Stimulated activated naive CD4-positive, alpha-beta T cell (primary cell): ENCODE measurements at places on chromosomes 3 and 15.

GRCh38 chr3:48429960-48430707 is at the start of gene PLXNB1:
Gene PLXNB1, minus strand, starts transcription at chr3:48430086. Its CDS starts 5,475 bp downstream, at chr3:48424611.
- no peak for DNase-seq

DNA sequence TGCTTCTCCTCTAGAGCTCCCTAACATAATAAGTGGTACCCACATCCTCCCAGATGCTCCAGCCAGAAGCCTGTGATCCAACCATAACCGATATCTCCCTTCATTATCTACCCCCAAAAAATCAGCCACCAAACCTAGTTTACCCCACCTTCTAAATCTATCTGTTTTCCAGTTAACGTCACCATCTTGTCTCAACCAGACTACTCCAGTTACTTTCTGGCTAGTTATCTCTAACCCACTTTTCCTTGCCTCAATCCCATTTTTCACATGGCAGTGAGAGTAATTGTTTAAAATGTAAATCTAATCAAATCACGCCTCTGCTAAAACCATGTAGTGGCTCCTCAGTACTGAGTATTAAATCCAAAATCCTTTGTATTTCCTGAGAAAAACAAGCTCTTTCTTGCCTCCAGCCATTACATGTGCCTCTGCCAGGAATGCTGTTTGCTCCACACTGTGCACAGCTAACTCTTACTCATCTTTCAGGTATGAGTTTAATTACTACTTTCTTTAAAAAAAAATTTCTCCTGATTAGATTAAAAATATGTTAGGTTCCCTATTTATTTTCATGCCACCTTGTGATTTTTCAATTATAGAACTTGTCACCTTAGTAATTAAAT is 15.4 kb downstream of the CCDC54 start:
- DNase-seq = no peak

DNA sequence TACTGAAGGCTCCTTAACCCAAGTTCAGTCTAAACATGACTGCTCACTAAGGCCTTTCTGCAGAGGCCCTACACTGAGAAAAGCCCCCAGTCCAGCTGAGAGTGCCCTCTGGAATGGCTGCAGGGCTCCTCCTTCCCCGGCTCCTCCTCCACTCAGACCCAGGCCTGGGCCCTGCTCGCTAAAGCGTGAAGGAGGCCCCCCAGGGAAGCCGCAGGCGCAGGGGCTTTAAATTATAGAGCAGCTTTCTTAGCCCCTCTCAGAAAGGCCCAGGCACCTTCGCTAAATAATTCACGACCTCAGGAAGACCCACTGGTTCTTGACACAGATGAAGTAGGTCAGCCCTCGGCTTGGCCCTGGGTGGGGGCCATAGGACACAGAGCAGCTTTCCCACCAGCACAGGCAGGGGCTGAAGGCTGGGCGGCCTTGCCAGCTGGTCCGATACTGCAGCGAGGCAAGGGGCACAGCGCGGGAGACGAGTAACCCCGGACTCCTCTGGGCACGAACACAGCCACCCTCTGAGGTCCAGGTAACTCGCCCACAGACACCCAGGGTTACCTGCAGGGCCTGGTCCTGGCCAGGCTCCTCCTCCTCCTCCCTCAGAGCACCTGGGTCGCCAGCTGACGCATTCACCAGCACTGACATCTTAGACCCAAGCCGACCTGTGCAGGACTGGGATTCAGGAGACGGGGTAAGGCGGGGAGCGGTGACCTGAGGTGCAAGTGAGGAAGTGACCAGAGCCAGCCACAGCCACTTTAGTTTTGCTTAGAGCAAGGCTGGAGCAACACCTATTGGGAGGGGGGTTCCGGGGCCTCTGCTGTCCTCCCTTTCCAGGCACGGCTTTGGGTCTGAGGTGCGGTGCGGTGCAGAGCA is 36.9 kb downstream of the RBPMS2 start:
- no peak for DNase-seq

- no peak for DNase-seq
Measured at GRCh38 chr15:79529157-79529785, 97.1 kb downstream of the MINAR1 start.

DNA sequence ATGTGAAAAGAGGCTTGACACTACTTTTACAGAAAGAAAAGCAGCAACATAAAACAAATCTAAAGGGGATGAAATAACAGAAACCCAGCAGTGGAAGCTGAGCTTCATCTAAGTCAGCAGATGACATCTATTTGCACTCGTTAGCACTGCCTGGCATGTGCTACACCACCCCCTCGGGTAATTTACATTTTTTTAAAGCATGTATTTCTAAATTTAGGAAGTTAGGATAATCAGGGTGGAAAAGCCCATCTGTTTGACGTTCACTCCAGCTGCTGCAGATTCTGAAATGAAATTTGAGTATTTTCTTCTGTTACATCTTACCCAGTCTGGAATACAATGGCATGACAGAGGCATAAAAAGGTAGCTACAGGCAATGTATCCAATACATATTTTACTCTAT is 20.7 kb downstream of the IGSF11 start:
- DNase-seq = no peak

DNA sequence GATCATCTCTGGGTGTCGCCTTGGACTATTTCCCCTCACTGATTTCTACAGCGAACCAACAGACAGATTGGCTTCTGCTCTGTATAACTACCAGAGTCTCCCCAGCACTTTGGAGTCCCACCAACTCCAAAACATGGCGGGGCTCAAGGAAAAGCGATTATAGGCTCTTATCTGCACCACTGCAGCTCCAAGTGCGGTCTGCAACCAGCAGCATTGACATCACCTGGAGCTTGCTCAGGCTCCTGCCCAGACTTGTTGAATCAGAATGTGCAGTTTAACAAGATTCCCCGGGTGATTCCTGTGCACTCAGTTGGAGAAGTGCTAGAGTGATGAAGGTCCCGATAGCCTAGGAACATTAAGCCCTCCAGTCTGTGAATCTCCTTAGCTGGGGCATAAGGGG is 9.0 kb downstream of the CCK start:
- DNase-seq = no peak

- DNase-seq = no peak
Measured at GRCh38 chr3:56926243-56926946, 124.6 kb upstream of the ARHGEF3 start.

DNA sequence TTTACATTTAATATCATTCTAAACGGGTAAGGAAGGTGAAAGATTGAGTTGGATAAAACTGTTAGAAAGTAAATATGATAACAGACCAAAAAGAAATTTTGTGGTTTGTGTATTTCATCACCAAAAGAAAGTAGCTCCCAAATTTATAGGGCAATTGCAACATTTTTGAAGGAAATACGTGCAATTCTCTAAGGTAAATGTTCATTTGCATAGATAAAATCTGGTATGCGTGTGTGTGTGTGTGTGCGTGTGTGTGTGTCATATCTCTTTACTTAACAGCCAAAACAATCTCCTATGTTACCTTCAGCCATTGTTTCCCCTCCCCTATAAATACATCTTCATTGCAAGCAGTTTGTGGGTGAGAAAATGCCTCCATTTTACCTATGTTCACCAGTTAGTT is 208.4 kb downstream of the TNIK start:
- no peak for DNase-seq

GRCh38 chr3:83902787-83903533 is 1055.8 kb upstream of the CADM2 start:
- no peak for DNase-seq

- DNase-seq = no peak
Measured at GRCh38 chr3:128727996-128728395, 2.0 kb downstream of the RAB7A start.

DNA sequence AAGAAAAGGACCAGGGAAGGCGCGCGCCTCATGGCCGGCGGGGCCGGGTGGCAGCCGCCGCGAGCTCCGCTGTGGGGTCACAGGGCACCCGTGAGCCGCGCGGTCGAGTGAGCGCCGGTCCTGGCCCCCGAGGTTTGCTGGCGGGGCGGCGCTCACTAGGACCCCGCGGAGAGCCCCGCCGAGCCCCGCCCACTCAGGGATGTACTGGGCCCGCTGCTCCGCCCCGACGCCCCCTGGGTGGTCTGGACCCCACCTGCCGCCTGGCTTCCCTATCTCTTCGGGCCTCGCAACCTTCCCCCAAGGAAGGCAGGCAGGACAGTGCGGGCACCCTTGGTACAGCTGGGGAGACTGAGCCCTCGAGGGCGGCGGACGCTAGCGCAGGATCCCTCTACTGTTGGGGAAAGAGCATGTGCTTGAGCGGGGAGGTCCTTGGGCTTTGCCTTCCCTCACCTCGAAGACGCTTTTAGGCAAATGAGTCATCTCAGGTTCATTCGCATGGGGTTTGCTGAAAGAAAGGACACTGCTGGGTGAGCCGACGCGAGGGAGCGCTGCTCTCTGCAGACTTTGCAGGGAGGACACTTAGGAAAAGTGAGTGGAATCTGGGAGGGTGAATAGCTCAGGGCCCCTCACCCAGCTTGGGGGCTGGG is at the start of gene CHRNB4:
Gene CHRNB4 (minus strand): TSS at position 109 of the 647 bp plus-strand sequence. CDS start 77 bp downstream, at position 32.
- peak; percentile 13 for DNase-seq

- no peak for DNase-seq
Measured at GRCh38 chr3:35814531-35814930, 175.2 kb downstream of the ARPP21 start.

GRCh38 chr15:79978655-79979514 is 7.9 kb upstream of the BCL2A1 start:
- DNase-seq = no peak
